ENCODE measurements at places on chromosomes 3 and 15. TPM values are rescaled to one million over a fixed set of nuclear protein-coding genes. Genes with fewer than 3 reads are reported as not detected.

Gene CFAP100
- total RNA-seq = not detected

Gene RLBP1
- total RNA-seq = not detected

DNA sequence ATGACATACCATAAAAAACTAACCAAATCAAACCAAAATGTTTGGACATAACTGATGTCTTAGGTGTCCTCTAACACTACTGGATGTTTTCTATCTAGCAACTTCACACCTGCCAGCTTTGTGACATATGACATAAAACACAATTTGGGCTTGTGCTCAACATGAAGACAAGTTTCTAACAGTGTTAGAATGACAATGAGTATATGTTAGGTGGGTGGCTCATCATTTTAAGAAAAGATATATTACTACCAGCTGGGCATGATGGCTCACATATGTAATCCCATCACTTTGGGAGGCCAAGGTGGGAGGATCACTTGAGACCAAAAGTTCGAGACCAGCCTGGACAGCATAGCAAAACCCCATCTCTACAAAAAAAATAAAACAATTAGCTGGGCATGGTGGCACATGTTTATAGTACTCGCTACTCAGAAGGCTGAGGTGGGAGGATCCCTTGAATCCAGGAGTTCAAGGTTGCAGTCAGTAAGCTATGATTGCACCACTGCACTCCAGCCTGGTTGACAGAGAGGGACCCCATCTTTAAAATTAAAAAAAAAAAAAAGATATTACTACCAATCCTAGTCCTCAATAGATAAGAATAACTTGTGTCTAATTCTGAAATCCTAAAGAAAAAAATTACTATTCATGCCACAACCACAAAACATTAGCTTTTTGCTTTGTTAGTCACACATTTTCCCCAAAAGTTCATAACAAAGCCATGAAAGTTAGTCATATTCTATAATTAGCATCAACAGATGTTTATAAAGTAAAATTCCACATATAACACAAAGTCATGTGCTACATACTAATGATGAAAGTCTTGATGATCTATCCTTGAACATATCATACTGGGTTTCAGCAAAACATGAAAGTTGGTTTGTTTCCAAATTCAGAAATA, 59.9 kb downstream of the LRRFIP2 start:
- no peak overlapping the region for H3K27ac ChIP-seq
- H3K27me3 ChIP-seq = no peaks in the 10 kb centered on the region
- no peak for DNase-seq
- H3K4me3 ChIP-seq = no peak overlapping the region
- H3K4me1 ChIP-seq = no peaks in the 10 kb centered on the region

Gene TMA7
- total RNA-seq = 289 TPM

Gene RHCG
- total RNA-seq = not detected

All from CD4-positive, alpha-beta T cell (primary cell).